ENCODE measurements at places on chromosomes 7 and 10.

- no peak for DNase-seq
Observed at GRCh38 chr7:143199040-143199439, 15.8 kb downstream of the TAS2R39 start.

DNA sequence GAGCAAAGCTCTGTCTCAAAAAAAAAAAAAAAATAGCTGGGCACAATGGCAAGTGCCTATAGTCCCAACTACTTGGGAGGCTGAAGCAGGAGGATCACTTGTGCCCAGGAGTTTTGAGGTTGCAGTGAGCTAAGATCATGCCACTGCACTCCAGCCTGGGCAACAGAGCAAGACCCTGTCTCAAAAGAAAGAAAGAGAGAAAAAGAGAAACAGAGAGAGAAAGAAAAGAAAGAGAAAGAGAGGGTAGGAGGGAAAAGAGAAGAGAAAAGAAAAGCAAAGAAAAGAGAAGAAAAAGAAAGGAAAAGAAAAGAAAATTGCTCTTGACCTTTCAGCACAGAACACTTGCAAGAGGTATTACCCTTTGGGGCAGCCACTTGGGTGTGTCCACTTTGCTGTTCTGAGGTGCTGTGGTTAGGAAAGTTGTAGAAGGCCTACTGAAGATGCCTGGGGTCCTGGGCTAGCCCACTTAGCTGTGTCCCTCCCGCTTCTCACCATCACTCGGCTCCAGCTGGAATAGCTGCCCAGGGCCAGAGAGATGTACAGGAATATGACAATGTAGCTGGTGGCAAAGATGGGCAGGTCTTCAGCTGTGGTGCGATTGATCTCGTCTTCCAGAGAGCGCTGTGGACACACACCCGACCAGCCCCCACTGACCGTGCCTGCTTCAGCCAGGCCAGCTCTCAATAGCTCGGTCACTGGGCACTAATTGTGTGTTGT lies 5.6 kb downstream of the NPC1L1 start:
- no peak for DNase-seq

GRCh38 chr7:43869867-43870240 lies 537 bp upstream of the MRPS24 start:
- peak; percentile 63 for DNase-seq

- no peak for DNase-seq
Observed at GRCh38 chr10:110679486-110680272, 35.5 kb downstream of the RBM20 start.

DNA sequence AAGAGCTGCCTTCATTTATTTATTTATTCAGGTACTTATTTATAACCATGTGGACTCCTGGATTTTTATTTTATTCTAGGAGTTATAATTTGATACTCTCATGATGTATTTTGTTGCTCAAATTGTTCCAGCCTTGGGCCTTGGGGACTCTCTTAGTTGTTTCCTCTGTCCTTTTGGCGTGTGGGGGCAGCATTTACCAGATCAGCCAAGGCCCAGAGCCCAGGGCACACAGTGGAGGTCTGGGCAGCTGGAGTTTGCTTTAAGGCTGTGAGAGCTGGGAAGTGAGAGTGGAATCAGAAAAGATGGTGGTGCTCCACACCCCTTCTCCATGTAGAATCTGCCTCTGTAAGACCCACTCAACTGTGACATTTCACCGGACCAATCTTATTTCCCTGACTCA lies 398.9 kb downstream of the RPS24 start:
- no peak for DNase-seq

DNA sequence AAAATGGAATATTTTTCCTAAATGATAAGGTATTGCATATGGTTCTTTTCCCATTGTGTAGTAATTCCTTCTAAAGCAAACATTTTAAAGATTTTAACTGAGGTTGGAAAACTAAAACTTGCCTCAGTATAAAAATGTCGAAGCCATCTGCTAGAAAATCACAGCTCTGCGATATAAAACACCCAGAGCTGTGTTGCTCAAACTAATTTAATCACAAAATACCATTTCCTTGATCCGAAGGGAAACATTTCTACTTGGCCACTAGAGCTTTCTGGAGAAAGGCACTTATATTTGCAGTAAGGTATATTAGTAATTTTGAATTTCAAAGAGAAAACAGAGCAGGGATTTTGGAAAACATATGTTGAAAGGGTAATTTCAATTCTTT lies 209.2 kb upstream of the ZNF32 start:
- no peak for DNase-seq

DNA sequence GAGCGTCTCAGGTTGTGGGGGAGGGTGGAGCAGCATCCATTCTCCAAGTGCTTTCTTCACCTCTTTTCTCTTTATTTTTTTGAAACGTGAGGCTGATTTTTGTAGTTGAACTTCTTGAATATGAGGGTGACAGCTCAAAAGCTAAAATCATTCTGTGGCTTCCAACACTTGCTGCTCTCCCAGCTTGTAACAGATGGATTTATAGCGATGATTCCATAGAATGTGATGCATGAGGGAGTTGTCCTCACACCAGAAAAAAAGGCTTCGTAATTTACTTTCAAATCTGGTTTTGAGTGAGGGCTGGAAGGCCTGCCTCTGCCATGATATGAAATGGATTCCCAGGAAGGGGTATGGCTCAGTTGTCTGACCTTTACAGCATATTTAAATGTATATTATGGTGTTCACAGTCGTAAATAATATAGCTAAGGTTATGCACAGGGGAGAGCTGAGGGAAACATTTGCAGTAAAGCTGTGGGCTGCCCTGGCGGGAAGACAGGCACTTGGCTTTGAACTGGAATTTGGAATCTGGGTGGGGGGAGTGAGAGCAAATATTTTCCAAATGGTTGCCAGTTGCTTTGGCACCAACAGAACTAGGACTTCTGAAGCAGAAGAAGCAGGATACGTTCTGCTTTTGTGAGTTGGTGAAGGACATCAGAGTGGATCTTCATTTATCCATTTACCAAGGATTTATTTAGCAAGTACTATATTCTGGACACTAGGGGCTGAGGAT lies 166.7 kb downstream of the SORCS3 start:
- DNase-seq, result no peak

- no peak for DNase-seq
Observed at GRCh38 chr10:26303366-26303765, 86.8 kb downstream of the GAD2 start.

DNA sequence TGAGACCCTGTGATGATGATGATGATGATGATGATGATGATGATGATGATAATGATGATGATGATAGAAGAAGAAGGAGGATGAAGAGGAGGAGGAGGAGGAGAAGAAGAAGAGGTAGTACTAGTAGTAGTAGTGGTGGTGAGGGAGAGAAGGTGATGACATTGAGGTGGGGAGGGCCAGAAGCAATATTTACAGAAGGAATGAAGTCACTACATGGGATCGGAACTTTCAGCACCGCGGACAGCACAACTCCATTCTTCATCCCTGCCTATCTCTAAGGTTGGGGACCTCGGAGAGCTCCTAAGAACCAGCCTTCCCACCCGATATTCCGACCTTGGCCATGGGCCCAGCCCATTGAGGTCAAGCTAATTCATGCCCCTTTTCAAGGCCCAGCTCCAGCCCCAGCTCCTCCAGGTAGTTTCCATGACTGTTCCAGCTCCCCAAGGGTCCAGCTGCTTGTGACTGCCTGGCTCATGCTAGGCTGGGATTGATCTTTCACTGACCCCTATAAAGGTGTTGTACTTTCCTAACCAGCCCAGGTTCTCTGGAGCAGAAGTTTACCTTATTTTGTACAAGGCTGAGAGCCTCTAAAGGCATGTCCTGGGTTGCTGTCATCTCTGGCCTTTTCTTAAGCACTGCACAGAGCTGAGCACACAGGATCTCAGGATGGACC lies 10.3 kb downstream of the CRHR2 start:
- no peak for DNase-seq

GRCh38 chr10:75441196-75441595 lies 9.8 kb downstream of the LRMDA start:
- DNase-seq, result no peak

DNA sequence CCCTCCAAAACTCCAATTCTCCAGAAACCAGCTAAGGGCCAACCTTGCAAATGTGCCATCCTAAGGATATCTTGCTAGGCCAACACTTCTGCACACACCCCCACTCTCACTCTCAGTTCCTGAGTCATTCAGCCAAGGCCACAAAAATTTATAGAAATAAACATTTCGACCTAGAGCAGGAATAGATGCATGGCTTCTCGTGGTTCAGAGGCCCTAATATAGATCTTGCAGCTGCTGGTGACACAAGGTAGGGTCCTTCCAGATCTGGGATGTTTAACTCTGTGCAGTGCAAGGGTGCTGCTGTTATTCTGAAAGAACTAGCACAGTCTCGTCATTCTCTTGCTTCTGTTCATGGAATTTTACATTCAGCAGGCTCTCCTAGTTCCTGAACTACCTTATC lies 369.3 kb downstream of the CALN1 start:
- no peak for DNase-seq

All from CD4-positive, alpha-beta T cell treated with Interleukin-15 for 1 hour (primary cell).